ENCODE measurements at places on chromosomes 5 and 9.

DNA sequence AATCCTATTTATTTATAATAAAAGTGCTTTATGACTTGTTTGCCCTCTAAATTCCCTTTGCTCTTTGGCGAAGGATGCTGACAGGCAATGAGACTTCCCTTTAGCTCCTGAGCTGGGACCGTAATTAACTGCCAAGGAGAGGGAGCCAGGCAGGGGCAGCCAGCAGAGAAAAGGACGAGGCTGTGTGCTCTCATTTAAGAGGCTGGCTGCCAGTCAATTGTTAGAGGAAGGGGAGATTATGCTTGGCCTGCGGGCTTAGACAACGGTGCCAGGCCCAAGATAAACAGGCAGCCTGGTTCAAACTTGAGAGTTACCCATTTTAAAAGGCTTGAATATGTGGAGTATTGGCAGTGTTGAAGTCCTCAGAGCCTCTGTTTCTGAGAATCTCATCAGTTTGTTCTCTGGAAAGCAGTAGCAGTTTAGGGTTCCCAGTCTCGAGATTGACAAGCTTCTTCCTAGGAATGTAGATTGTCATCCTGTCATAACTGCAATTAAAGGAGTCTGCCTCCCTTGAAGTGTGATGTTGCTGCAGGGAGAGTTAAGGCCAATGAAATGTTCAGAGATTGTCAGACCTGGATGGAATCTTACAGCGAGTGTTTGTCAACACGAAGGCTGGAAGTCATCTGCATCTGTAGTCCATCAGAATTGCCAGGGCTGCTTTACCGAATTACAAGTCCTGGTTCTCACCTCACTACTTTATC is 113.2 kb downstream of the JAKMIP2 start:
- DNase-seq: no peak

- DNase-seq: no peak
Observed at GRCh38 chr5:34486849-34487158, 169.3 kb upstream of the RAI14 start.

- no peak for DNase-seq
Observed at GRCh38 chr5:36581070-36581469, 25.3 kb upstream of the SLC1A3 start.

GRCh38 chr9:123349691-123350480 is 6.1 kb upstream of the CRB2 start:
- DNase-seq: no peak

- no peak for DNase-seq
Observed at GRCh38 chr9:101371813-101372212, 13.0 kb downstream of the BAAT start.

DNA sequence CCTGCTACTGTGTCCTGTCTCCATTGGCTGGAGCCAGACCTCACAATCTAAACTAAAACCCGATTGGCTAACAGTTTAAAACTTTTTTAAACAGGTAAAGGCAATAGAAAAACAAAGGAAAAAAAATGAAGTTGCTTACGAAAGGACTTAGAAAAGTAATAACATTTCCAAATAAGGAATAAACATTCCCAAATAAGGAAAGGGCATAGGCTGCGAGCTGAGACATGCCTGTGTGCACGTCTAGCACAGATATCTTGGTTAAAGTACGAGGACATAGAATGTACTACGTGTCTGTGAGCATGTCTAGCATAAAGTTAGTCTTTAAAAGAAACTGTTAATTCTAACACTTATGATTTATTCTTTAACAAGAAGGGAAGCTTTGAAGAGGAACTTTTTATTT is 15.3 kb upstream of the FAM120A start:
- no peak for DNase-seq

- DNase-seq: no peak
Observed at GRCh38 chr5:94776167-94776566, 157.7 kb downstream of the SLF1 start.

DNA sequence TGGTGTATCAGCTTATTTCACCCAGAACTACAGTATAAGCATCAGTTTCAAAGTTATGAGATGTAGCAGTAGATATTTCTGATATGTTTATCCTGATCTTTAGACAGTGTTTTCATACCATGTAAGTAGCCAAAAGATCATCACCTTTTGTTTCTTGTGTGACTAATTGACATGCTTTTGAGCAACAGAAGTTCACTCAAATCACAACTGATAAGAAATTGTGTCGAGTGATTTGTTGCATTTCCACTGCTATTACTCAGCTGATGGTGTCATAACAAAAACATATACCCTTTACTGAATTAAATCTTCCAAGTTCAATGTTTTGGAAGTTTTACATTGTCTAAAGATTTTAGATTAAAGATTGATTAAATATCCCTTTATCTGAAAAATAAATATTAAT is 324.5 kb downstream of the TUSC1 start:
- DNase-seq: no peak

DNA sequence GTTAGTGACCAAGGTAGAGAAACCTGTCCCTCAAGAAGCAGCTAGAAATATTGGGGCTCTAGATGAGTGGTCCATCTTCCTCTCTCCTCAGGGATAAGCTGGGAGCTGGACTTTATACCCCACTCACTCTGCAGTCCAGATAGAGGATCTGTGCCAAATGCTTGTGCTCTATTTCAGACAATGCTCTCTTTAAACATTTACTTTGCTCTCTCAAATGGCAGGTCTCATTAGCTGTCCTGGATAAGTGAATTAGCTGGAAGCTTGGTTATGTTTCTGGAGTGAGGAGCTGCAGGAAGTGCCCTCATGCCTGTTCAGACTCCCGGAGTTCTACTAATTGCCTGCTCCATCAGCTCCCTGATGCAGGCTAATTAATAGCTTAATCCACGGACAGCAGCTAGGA is 151.1 kb upstream of the CCDC152 start:
- no peak for DNase-seq

DNA sequence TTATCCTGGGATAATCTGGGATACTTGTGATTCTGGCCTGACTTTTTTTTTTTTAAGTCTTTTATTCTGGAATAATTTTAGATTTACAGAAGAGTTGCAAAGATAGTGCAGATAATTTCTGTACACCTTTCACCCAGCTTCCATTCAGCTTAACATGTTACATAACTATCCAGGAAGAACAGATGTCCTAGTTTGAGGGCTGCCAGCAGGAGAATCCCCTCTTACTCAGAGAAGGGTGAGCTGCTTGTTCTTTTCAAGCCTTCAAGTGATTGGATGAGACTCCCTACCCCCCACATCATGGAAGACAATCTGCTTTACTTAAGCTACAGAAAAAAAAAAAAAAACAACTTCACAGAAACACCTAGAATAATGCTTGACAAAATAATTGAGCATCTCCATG is 254.2 kb downstream of the TRIM32 start:
- no peak for DNase-seq

- DNase-seq: no peak
Observed at GRCh38 chr9:89419978-89420394, 77.9 kb downstream of the SEMA4D start.

DNA sequence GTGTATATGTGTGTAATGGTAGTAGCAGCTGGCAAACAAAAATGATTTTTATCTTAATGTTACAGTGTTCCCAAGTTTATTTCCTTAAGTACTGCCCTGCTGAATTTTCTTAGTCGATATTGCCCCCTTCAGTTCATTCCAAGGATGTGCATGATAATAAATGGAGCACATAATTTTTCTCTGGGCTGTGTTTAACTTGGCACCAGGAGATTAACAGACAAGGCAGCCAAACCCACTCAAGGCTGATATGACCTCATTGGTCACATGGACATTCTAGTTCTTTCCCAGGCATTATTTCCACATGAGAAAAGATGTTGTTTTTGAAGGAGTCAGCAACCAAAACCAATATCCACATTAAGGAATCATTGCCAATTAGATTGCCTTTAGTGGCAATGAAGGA is 61.8 kb downstream of the COX7C start:
- peak; percentile 1 for DNase-seq

DNA sequence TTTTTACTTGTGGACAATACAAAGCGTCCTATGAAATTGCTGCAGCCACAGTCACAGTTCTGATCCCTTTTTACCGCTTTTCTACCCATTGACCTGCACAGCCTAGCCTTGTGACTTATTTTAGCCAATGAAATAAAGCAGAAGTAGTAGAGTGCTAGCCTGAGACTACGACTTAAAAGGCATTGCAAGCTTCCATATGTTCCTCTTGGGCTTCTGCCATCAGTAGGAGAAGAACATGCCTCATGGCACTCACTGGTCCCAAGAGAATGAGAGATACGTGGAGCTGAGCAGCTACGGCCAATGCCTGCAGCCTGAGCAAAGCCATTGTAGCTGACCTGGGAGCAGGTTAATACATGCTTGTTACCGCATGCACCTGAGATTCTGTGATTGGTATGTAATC is 416.6 kb upstream of the CLINT1 start:
- no peak for DNase-seq

DNA sequence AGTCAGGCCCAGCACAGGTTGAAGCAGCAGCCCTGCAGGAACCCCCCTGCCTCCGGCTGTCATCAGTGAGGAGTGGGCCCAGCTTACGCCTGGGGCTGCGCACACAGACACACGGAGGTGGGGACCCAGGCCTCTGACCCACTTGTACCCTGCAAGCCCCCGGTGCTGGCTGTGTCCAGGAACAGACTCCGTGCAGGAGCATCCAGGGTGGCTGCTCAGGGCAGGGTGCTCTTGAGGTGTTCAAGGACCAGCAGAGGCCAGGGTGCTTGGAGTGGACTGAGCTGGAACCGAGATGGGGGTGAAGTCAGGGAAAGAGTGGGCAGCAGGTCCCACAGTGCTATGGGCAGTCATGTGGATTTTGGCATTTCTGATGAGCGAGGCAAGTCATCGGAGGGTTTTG is 199.5 kb downstream of the CACNA1B start:
- no peak for DNase-seq

DNA sequence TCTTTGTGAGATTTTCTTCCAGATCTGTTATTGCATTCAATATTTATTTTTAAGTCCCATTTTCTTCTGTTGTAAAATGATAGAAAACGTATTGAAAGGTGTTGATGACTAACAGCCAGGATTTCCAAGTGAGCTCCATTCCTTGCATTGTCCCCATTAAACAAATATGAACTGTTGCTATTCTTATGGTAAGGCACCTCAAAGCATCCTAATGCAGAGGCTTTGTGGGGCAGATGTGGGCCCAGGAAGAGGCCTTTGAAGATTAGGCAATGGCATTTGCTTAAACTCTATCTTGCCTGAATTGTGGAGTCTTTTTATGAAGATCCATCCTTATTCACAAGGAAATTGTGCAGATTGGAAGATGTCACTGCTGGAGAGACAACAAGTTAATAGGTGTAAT is 38.9 kb downstream of the NTRK2 start:
- no peak for DNase-seq

DNA sequence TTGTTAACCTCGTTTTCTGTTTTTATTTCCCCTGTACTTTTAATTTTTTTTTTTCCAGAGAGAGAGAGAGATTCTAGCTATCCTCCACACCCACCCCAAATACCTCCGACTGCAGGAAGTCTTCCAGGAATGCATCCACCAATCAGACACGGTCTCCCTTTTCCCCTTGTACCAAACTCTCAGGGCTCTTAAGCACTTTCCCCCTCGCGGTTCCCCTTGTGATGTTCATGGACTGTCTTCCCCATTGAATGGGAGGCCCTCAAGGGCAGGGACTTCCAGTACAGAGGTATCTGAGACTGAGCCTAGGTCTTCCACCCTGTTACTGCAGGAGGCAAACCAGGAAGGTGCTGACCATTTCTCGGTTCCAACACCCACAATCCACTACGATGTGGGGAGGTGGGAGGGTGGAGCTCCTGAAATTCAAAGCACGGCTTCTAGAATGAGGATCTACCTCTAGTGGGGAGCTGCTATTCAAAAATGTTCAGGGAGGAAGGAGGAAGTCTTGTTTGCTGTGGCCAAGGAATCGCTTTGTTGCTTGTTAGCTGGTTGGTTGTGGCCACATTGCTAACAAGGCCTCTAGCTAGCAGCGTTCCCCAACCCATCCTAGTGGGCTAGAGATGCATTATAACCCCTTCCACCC is 37.5 kb upstream of the PTGS1 start:
- no peak for DNase-seq

- no peak for DNase-seq
Observed at GRCh38 chr9:85599540-85600105, 142.1 kb downstream of the AGTPBP1 start.

DNA sequence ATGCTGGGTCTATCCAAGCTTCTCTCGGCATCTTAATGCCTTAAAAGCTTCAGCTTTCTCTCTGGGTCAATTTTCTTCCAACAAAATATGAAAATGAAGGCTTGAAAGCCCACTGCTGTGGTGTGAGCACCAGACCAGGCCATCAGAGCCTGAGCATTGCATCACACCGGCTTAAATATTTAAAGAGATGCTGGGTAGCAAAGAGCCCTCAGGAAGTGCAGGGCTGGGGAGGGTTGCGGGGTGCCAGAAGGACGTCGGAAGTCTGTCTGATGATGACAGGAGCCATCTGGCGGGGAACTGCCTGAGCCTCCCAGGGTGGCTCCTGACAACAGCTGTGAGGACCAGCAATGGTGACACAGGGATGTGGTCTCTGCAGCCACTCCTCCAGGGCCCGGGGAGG is 185.5 kb downstream of the OLFM1 start:
- no peak for DNase-seq

DNA sequence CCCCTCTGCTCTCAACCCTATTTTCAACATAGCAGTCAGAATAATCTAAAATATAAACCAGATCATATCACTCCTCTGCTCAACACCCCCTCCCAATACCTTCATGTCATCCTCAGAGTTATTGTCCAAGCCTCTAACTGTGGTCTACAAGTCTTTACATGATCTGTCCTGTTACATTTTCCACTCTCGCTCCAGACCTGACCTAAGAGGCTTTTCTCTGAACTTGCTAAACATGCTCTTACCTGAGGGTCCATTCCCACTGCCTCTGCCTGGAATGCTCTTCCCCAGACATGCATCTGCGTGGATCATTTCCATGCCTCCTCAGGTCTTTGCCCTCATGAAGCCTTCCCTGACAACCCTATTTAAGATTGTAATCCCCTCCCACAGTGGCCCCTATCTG is 12.0 kb downstream of the NIPSNAP3B start:
- DNase-seq: no peak

DNA sequence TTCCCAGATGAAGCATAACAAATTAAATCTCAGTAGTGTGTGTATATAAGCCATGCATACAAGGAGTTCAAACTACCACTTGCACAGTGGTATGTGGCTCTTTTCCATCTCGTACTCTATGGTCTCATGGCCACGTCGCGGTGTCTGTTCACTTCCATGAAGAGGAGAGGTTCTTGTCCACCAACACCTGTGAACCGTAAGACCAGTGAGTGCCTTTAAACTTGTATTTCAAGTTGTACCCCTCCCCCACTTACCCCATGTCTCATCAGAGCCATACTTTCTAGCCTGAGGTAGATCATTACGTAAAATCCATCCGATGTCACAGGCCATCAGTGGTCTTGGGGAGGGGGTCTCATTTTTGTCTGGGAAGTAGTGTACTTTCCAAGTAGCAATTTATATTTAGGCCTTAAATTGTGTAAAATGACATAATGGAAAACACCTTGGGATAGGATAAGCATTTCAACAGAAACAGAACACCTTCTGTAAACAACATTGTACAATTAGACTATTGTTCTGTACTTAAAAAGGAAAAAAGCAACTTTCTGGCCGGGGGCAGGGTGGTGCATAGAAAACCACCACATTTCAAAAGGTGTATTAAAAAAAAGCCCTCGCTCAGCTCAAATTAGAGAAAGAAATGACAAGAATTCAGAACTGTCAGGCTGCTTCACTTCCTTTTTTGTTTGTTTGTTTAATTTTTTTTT is 163.0 kb downstream of the SMARCA2 start:
- DNase-seq: no peak

All from HL-60 (cell line).